ENCODE measurements at places on chromosomes 2 and 18.

DNA sequence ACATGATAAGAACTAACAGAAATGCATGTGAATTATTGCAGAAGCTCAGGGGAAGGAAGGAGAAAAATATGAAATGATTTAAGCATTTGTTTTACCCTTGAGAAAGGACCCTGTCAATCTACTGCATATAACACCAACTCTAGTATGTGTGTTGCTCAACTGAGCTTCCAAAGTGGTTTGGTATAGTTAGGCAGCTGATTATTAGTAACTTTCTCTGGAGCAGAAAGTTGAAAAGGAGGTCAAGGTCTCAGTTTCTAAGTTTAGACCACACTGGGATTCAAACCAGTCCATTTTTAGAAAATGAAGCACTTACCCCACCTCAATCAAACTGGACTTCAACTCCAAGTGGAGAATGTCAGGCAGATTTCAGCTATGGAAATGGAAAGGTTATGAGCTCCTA lies 123.3 kb upstream of the CDC42EP3 start:
- no peak for DNase-seq

DNA sequence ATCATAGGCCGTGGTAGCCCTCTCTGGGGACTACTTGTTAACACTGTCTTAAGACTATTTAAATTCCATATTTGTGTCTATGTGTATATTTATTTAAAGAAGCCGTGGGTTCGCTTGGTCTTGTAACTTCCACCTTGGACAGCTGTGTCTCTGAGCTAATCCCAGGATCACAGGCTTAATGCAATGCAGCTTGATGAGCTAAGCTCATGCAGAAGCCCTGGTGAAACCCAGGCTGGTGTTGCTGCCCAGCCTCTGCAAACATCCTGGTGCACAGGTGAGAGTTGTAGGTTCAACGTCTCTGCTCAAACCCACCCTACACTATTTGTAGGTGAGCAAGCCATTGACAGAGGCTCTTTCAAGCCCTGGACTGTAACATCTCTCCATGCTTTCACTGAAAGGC lies 211.8 kb downstream of the FAM210A start:
- no peak for DNase-seq

GRCh38 chr18:57925706-57926105 lies 118.3 kb upstream of the NEDD4L start:
- DNase-seq = no peak

DNA sequence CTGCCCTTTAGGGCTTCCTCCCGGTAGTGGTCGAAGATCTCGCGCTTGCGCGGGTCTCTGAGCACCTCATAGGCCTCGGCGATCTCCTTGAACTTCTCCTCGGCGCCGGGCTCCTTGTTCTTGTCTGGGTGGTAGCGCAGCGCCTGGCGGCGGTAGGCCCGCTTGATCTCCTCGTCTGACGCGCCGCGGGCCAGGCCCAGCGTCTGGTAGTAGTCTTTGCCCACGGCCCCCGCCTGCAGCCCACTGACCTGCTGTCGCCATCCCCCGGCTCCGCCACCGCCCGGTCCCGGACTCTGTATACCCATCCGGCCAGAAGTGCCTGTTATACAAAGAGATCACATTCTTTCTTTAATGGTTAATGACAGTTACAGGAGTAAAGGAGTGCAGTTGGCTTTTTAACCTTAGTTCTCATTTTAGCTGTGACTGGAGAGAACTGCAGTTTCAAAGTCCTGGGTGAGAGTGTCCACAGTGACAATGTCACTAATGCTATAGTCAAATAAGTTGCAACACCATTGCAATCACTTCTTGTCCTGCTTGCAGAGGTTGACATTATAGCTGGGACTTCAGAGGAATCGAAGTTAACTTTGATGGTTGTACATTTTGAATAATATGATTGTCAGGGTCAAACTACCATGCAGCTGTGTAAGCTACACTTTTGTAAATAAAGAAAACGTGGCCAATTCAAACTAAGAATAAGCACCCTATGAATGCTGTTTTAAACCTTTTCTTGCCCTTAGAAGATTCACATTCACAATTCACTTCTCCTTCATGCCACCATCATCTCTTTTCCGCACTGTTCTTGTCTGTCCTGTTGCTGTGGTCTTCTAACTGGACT lies 35.3 kb upstream of the CAVIN2 start:
- no peak for DNase-seq

DNA sequence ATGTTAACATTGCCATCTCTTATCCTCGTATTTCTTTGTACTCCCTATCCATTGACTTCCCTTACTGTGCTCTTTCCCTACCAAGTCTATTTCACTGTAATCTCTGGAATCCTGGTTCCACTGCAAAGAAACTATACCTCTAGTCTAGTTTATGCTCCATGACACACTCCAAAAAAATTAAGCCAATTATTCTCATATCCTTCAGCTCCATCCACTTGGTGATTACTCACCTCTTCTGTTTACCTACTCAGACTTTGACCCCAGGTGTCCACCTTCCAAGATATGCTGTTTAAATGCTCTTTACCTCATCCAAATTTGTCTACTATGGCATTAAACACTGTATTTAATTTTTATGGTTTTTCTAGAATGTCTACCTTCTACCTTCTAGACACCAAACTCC lies 137.9 kb downstream of the ATAD2B start:
- DNase-seq = no peak

DNA sequence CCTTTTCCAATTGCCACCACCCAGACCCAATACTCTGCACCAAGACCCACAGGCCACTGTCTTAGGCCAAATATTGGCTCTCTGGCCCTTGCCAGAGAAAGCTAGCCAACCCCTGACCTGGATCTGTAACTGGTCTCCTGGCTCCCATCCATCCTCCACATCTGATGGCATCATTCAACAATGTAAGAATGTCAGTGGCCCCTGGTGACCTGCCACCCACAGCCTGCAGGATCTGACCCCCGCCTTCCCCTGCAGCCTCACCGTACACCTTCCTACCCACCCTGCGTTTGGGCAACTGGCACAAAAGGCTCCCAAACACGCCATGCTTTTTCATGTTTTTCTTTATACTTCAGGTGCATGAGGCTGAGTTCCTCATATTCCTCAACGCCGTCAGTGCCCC lies 60.0 kb upstream of the ASAP2 start:
- no peak for DNase-seq

DNA sequence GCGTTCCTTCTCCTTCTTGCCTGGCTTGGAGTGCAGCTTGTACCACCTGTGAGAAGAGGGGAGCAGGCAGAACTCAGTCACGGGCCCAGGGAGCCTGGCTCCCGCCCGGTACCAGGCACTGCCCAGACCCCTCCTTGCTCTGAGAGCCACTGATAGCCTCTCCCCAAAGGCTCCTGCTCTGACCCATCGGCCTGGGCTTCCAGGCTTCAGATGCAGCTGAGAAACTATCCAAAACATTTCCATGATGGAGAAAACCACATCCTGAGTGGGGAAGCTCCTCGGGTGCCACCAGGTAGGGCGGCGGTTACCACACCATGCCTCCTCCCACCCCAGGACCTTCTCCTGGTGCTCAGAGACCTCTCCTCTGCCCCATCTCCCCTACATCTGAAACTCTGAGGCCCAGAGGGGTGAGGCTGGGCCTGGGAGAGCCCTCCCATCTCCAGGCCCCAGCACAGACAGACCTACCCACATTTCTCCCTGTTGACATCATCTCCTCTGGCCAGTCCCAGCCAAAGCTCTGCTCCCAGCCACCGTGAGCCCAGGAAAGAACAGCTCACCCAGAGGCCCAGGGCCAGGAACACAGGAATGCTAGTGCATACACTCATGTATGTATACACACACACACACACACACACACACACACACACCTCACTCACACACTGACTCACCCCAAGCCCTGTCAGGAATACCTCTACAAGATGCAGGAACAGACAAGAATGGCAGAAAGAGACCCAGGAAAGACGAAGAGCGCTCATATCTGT lies 17.9 kb upstream of the SFXN5 start:
- DNase-seq = no peak

- DNase-seq = no peak
Observed at GRCh38 chr2:109386004-109386695, 227.6 kb downstream of the SEPTIN10 start.

- DNase-seq = no peak
Observed at GRCh38 chr2:29966266-29966665, 44.9 kb upstream of the ALK start.

- DNase-seq = no peak
Observed at GRCh38 chr2:6308986-6309385, 556.7 kb downstream of the CMPK2 start.

GRCh38 chr18:77337604-77338003 lies 88.0 kb downstream of the GALR1 start:
- no peak for DNase-seq

- DNase-seq = no peak
Observed at GRCh38 chr2:173830170-173830569, 135.0 kb downstream of the SP3 start.

GRCh38 chr2:164620873-164621763 lies at the start of gene GRB14:
Gene GRB14, minus strand, starts transcription at chr2:164621482. Its CDS starts 173 bp downstream, at chr2:164621309.
- no peak for DNase-seq

DNA sequence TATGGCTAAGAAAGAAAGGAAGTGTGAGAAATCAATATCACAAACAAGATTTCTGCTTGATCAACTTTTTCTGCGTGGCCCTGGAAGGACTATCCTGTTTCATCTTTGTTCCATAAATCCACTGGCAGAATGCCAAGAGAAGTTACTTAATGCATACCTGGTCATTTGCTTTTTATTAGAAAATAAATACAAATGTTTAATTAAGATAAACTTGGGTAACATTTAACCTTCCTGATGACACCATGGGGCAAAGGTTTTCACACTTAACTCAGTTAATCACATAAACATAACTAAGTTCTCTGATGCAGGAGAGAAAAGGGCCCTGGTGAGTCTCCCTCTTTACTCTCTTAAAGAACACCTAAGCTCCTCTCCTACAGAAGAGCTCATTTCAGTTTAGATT lies 203.3 kb downstream of the AFF3 start:
- no peak for DNase-seq

GRCh38 chr2:196262606-196263005 lies 91.2 kb upstream of the STK17B start:
- DNase-seq = no peak

DNA sequence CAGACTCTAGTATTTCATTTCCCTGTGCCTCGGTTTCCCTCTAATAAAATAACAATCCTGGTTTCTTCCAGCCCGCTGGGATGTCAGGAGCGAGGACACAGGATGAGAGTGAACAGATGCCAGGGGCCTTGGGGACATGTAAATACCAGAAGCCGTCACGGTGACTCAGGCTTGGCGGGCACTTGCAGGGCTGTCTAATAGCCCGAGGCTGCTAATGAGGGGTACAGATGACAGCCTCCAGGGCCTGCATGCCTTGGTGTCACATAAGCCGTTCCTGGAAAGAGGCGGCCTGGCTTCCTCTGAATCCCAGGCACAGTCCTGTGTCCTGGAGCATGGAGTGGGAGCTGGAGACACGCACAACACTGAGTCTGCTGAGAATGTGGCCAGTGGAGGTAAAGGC lies 28.2 kb downstream of the HS1BP3 start:
- DNase-seq = no peak

DNA sequence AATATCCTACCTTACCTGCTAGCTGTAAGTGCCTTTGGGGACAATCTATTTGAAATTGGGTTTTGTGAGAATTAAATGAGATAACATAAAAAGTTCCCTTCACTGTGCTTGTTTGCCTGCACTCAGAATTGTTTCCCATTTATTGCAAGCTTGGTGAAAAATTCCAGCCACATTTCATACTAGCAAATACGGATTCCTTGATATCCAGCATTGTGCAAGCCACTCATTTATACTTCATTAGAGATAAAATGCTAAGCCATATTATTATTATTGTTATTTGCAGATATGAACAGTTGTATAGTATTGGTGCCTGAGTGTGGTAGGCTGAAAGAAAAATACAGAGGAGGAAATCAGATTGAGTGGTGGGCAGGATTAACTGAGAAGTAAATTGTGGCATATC lies 31.9 kb downstream of the ACSL3 start:
- DNase-seq = no peak

DNA sequence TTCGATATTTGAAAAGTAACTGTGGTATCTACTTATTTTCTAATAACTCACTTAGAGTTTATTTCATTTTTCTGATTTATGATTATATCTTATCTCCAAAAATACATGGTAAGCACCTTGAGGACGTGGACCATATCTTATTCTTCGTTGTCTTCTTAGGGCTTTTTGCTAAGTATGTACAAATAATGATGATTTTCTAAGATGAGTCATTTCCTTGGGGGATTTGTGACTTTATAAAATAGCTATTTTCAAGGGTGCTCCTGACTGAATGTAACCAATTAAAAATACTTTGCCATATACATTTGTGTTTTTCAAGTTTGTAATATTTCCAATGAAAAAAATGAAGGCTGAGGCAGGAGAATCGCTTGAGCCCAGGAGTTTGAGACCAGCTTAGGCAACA lies 56.3 kb downstream of the GREB1L start:
- DNase-seq = no peak

- DNase-seq = no peak
Observed at GRCh38 chr2:65019010-65019409, 29.8 kb downstream of the SLC1A4 start.

GRCh38 chr2:144402251-144402650 lies 117.7 kb downstream of the ZEB2 start:
- no peak for DNase-seq

- DNase-seq = no peak
Observed at GRCh38 chr2:202108345-202108744, 35.3 kb downstream of the KIAA2012 start.

GRCh38 chr18:39841482-39842365 lies 2113.3 kb upstream of the PIK3C3 start:
- no peak for DNase-seq

- DNase-seq = no peak
Observed at GRCh38 chr18:24064391-24065100, 50.0 kb downstream of the TTC39C start.

GRCh38 chr2:233839447-233839820 lies 14.9 kb downstream of the HJURP start:
- no peak for DNase-seq

DNA sequence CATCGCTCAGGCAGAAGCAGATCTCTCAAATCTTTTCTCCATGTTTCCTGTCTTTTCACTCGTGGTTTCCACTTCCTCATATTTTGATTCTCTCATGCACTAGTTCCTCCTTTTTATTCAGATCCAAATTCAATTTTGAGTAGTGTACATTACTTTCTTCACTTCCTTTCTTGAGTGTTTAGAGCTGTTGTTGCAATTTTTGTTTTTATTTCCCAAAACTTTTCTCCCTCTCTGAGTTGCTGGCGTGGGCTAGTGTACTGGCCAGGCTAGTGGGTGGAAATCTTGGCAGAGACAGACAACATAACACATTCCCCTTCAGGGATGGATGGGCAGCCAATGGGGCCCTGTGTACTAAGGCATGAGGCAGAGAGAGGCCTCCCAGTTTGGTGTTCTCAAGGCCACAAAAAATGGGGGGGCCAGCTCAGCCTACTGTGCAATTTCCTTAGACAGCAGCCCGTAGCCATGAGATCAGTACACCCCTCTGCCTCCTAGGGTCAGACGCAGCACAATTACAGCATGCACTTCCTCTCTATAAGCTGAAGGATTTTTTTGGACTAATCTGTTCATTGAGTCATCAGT lies 145.1 kb upstream of the PID1 start:
- DNase-seq = no peak

DNA sequence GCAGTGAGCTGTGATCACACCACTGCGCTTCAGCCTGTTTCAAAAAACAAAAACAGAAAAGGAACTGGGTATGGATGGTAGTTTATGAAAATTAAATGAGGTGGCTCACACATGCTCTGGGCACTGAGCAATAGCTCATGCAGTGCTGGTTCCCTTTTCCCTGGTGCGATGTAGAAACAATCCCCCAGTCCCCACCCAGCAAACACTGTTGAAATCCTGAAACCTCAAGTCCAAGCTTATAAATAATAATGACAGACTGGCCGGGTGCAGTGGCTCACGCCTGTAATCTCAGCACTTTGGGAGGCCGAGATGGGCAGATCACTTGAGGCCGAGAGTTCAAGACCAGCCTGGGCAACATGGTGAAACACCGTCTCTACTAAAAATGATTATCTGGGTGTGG lies 55.4 kb upstream of the SMAD2 start:
- DNase-seq = no peak
